Right forelimb (tissue), 1 donor: ENCODE measurements at places on chromosomes 7 and 10.

- no peak for DNase-seq
Observed at GRCh38 chr10:55191236-55191860, 390.3 kb upstream of the PCDH15 start.

DNA sequence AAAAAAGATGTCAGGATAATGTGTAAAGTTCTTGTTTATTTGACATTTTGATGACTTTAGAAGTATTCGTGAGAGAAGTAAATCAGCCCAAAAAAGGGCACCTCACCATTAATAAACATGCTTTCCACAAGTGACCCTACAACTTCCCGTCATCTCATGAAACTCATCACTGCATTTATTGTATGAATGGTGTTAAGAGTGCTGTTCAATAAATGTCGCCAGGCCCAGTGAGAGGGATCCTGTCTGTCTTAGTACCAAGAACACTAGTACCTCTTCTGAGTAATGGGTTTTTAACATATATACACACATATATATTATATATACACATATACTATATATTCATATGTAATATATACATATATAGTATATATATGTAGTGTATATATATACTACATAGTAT is 61.9 kb downstream of the TMEM26 start:
- no peak for DNase-seq

DNA sequence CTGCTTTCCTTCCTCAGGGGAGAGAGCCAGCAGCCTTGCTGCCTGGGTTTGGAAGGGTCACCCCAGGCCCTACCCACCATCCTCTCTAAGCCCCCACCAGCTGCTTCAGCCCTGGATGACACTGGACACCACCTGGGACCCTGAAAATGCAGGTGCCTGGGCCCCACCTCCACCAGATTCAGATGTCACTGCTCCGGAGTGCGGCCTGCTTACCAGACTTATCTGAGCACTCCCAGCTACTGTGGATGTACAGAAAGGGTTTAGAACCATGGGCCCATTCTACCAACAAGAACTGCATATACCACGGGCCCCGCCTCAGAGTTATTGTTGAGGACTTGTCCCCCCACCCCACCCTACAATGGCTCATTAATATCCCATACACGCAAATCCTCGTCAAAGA is 172.3 kb downstream of the PTPRN2 start:
- peak; percentile 12 for DNase-seq

DNA sequence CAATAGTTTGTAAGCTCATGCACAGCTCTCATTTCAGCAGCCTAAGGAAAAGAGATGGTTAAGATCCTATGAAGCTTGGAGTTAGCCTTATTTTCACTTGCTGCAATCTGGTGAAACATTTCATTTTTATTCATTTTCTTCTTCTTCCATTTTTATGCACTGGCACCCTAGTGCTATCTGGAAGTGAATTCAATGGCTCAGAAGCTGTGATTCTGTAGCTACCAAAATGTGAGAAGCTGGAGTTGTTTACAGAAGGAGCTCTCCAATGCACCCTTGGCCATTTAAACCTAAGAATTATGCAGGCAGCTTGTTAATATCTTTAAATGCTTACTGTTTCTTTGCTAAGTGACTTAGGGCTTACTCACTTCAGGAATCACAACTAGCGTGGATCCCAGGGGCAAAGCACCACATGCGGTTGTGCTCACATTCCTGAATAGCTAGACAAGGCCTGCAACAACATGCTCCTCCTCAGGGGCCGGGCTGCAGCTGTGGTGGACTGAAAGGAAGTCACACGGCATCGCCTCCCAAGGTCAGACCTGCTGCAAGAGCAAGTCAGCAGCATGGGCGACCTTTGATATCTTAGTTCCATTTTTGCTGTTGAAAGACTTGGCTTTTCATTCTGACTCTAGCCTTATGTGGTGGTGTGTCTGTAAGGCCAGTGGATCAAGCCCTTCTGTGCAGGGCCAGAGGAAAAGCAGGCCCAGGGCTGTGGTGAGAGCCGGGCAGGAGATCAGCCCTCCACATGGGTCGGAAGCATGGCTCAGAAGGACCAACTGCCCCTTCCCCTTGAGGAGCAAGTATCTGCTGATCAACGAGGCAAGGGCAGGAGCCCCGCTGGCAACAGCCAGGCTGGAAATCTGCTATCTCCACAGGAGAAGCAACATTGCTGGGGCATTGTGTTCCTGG is 91.9 kb upstream of the MBL2 start:
- DNase-seq: peak; percentile 51

DNA sequence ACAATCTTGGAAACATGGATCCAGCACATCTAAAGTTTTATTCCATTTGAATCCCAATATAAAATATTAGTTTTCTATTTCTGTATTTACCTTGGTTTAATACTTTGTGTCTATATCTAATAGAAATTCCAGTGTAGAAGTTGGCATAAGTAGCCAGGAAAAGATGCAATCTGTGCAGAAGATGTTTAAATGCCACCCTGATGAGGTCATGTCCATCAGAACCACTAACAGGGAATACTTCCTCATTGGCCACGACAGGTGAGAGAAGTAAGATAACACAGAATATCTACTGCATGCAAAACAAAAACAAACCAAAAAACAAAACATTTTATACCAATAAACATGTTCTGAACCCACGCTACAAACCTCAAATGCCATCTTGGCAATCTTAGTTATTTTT is 15.7 kb downstream of the PLEKHS1 start:
- no peak for DNase-seq

DNA sequence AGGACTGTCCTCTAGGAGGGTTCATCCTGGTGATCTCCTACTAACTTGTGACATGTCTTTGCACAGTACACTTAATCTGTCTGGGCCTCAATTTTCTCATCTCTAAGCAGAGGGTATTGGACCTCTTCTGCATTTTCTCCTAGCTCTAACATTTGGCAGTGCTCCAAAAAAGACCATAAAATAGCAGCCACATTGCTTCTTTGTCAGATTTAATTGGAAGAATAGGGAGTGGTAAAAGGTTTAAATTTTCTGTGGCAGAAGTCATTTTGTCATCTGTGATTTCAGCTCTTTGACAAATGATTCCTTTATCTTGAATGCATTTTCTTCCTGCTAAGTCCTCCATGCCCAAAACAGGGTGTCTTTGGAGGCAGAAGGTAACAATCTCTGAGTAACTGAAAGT is 289.9 kb upstream of the LRGUK start:
- DNase-seq: no peak

DNA sequence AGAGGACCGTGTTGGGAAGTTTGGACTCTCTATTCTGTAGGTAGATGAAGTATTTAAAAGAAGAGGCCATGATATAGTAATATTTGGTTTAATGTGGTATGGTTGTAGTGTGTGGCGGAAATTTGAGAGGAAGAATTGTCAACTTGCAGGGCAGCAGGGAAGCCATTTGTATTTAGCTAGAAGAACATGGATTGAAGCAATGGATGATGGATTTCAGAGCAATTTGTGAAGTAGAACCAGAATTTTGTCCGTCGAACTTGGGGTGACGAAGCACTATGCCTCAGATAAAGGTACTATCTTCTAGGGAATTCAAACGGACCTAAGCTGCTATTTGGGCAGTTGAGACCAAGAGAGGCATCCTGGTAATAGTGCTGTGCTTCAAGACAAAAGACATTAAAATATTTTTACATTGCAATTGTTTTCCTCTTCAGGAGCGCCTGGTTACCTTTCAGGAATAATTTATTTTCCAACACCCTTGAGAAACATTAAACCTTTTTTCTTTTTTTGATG is 615 bp upstream of the WBP1L start:
- DNase-seq: no peak

DNA sequence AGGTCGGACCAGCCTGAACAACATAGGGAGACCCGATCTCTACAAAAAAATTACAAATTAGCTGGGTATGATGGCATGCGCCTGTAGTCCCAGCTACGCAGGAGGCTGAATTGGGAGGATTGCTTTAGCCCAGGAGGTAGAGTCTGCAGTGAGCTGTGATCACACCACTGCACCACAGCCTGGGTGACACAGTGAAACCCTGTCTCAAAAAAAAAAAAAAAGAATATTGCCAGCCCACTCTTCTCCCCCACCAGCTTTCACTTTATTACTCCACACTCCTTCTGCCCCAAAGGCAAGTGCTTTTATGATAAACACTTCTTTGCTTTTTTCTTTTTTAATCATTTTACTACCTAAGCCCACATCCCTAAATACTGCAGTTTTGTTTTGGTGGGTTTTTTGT is 14.8 kb downstream of the RAB19 start:
- DNase-seq: no peak

GRCh38 chr10:69838853-69839252 is 37.1 kb downstream of the COL13A1 start:
- DNase-seq: no peak

DNA sequence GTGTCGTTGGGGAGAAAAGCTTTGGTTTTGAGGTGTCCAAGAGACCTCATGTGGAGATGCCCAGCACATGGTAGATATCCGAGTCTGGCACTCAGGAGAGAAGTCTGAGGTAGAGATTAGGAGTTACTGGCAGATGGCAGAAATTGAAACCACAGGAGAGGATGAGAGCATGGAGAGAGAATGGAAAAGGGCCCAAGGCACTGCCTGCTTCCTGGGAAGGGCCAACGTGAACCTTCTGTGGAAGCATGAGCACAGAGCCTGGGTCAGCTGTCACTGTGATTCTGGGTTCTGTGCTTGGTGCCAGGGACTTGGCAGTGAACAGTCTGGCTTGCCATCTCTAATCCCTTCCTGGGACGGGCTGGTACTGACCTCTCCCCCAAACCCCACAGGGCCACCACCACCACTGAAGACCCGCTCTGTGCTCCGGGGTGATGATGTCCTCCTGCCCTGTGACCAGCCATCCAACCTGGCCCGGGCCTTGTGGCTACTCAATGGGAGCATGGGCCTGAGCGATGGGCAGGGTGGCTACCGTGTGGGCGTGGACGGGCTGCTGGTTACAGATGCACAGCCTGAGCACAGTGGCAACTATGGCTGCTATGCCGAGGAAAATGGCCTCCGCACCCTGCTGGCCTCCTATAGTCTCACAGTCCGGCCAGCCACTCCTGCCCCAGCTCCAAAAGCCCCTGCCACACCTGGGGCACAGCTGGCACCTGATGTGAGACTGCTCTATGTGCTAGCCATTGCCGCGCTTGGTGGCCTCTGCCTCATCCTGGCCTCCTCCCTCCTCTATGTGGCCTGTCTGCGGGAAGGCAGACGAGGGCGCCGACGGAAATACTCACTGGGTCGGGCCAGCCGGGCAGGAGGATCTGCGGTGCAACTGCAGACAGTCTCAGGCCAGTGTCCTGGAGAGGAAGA is 4.1 kb downstream of the MRPL43 start:
- DNase-seq: no peak

GRCh38 chr10:130568246-130568645 is 432.1 kb downstream of the GLRX3 start:
- no peak for DNase-seq

DNA sequence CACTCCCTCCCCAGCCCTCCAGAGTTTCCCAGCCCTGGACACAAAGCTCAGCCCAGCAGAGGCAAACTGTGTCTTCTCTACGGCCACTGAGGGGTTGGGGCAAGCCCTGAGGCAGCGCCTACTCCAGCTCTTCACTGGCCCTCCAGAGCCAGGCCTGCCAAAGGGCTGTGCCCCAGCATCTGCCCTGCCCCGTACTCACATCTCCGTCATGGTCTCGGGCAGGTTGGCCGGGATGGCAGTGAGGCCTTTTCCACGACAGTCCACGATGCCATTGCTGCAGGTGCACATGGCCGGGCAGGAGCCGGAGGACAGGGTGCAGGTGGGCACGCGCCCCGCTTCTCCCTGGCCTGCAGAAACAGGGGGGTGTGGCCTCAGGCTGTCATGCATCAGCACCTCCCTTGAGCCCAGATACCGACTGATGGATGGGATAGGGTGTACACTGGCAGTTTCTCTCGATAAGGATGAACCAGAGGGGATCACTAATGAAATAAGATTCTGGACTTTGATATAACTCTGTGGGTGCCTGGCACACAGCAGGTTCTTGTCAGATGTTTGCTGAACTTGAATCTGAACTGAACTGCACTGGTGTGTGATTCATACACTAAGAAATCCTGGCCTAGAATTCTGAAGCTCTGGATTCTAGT is 125.2 kb downstream of the SLIT1 start:
- DNase-seq: no peak

DNA sequence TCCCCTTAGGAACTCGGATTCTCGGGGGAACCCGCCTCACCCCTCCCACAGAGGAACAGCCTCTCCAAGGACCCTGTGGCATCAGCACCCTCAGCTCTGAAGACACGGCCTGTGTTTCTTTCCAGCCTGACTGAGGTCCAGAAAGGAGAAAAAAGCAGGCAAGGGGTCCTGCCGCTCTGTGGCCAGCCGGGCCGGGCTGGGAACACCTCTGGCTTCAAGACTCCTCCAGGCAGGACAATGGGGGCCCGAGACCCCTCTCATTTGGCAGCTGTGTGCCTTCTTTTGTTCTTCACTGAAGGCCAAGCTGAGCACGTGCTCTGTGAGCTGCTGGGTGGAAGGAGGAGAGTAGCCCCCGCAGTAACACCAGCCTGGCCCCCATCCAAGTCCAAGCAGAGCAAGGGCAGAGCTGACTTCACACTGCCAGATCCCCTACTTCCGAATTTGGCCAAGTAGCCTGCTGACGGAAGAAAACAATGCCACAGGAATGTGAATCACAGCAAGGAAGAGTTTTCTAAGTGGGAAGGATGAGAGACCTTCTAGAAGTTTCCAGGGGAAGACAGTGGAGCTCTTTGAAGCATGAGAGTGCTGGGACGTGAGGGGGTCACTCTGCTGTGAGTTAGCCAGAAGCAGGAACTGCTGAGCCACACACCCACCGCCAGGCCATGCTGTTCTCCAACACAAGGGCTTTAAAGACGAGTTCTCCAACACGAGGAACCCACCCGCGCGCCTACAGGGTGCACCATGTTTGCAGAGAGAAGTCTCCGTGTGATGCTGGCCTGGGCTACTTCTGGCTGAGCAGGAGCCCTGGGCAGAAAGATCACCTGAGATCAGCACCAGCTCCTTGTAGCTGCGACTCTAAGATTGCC is 3.1 kb downstream of the CNPY1 start:
- DNase-seq: no peak

- DNase-seq: no peak
Observed at GRCh38 chr7:30816645-30817370, 45.6 kb downstream of the MINDY4 start.

- DNase-seq: no peak
Observed at GRCh38 chr10:29761916-29762315, 127.1 kb upstream of the SVIL start.

DNA sequence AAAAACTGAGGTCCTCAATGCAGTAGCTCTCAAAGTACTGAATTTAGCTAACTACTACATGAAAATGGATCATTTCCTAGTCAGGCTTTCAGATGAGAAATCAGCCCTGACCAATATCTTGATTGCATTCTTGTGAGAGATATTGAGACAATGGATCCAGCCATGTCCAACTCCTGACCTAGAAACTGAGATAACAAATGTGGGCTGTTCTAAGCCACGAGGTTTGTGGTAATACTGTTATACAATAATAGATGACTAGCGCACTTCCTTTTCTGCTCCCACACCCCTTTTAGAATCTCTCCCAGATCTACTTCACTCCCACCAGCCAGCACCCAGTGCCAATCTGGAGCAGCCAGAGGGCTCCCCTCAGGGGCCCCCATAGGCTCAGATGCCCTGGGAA is 209.3 kb upstream of the KMT2E start:
- no peak for DNase-seq

GRCh38 chr7:105602325-105603305 is 21.3 kb upstream of the EFCAB10 start:
- peak; percentile 26 for DNase-seq

GRCh38 chr7:44251881-44252280 is 51.1 kb downstream of the YKT6 start:
- no peak for DNase-seq

GRCh38 chr7:128914566-128915151 is 4.2 kb upstream of the KCP start:
- DNase-seq: no peak
